ENCODE measurements at places on chromosomes 12 and 14.
A peak's percentile ranks its signal among the peaks of the same experiment; 100 is the strongest.

- DNase-seq = no peak
Measured at GRCh38 chr12:129696405-129696804, 207.4 kb downstream of the TMEM132D start.

DNA sequence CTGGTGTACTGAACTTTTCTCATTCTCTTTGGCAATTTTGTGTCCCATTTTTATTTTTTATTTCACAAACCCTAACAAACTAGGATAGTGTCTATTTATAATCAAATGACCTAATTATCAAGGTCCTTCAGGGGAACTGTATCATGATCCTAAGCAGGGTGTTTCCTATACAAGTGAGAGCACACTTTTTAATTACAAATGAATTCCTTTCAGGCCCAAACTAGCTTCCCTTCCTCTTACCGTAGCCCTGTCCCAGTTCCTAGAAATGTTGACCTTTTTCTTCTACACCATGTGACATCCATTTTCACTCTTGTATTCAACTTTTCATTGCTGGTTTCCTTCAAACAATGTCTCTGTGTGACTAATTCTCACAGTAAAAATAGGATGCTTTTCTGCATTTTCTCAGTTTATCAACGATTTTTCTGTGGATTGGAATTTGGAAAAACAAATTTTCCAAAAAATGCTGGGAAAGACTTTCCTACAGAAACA, 411.4 kb downstream of the CCDC91 start:
- DNase-seq = no peak

DNA sequence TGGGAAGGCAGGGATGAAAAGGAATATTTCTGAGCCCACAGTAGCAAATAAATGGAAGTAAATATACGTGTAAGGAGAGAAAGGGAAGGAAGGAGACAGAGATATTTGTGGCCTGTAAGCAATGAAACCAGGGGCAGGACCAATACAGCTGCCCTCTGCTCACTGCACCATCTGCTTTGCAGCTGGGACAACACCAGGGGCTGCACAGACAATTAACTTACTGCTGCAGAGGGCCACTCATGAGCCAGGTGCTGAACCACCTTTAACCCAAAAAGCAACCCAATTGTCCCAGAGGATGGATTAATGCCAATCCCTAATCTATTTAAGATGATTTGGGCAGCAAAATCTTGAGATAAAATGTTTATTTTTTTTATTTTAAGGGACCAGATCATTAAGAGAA, 30.6 kb upstream of the TMX1 start:
- peak; percentile 48 for DNase-seq

- DNase-seq = no peak
Measured at GRCh38 chr14:51118993-51119392, 24.1 kb upstream of the TRIM9 start.

- DNase-seq = no peak
Measured at GRCh38 chr12:76398106-76398505, 49.9 kb upstream of the BBS10 start.

GRCh38 chr12:124732275-124733075, 131.2 kb downstream of the SCARB1 start:
- DNase-seq = no peak

DNA sequence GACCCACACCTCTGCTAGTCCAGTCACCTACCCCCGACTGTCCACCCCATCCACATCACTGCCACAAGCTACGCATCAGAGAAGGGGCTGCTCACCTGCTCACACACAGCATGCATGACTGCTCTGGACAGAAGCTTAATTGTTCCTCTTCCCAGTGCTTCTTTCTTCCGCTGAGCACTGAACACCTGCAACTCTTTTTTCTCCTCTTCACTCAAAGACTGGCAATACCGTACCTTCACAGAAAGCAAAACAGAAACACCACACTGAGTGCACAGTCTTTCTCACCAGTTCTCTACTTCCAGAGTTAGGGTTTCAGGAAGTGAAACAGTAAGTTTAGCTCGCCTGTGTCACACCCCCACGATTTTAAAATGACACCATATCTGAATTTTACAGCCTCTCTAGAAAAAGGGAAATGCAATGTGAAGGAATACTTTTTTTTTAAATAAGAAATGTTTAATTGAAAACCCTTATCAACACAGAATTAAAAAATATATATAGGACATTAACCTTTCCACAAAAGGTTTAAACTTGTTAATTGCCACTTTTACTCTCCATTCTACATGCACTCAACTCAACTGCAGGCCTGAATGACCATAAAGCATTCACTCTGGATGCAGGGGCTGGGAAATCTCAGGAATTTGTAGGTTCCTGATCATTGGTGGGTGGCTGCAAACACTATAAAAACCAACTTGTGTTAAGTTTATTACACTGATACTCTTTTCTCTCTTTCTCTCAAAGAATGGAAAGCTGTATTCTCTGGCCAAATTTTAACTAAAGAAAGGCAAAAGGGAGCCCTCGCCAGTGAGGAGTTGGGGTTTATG, 120.0 kb downstream of the PRICKLE1 start:
- DNase-seq = peak; percentile 7

- no peak for DNase-seq
Measured at GRCh38 chr14:35365130-35366055, 39.2 kb downstream of the NFKBIA start.

DNA sequence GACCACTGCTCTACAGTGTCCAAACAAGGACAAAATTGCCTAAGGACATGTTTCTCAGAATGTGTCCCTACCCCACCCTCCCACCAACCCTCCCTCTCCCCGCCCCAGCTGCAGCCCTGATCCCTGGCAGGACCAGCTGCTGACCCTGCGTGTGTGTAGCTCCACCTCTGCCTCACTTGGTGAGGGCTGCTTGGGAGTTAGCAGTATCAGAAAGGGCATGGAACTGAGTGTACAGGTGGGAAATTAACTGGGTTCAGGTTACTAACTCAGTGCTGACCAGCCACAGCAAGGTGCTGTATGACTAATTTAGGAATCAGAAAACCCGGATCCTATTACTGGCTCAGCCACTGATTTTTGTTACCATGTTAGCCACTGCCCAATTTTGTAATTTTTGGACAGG, 11.3 kb upstream of the PLEKHD1 start:
- no peak for DNase-seq

DNA sequence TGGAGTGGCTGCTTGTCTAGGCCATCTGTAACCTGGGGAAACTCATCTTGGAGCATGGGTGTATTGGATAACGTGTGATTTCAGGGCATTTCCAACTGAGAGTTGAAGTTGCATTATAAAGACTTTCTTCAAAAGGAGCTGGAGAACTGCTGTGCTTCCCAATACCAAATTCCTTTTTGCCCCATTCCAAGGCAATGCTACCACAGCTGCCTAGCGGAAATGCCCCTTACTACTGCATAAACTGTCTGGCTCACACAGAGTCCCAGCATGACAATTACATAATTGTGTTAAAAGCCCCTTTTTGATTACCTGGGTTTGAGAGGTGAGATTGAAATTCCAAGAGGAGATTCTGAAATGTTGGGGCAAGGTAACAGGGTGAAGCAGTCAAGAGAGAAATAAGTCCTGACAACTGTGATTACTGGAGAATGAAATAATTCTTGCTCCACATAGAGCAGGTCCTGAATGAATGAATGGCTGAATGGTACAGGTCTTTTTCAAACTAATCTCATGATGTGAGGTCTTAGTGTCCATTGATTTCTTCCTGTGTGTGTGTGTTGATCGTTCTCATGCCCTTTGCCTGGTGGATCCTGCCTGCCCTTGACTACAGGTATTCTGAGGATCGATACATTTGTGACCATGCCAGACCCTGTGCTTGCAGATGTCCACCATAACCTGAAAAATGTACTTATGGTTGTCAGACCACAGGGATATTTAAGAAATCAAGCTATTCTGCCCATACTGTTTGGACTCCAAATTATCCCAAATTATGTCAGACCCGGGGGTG, 386.5 kb downstream of the GRIN2B start:
- DNase-seq = no peak

DNA sequence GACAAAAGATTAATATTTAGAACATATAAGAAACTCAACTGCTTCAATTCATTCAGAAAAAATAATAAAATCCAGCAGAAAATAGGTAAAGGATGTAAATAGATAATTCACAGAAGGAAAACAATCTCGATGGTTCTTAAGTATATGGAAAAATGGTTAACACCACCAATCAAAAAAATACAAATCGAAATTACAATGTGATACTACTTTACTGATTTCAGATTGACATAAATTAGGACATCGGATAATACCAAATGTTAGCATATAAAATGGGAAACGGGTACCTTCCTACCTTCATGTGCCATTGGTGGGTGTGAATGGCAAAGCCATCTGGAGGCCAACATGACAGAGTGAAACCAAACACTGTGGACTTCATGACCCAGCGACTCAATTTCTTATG, 1.6 kb upstream of the PPP4R4 start:
- no peak for DNase-seq

GRCh38 chr14:53462931-53463778, 310.0 kb upstream of the DDHD1 start:
- peak; percentile 97 for DNase-seq

GRCh38 chr12:20140751-20141150, 227.6 kb upstream of the PDE3A start:
- DNase-seq = no peak

DNA sequence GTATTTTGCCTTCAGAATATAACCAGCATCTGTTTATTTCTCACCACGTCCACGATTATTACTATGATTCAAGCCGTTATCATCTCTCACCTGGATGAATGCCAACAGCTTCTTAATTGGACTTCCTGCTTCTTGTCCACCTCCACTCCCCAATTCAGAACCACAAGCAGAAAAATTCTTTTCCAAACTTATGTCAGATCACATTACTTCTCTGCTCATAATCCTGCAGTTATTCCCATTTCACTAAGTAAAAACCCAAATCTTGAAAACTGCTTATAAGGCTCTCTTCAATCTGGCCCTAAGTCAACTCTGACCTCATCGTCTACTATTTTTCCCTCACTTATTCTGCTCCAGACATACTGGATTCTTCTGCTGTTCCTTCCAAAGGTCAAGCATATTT, 2.0 kb downstream of the CRY1 start:
- no peak for DNase-seq

GRCh38 chr12:6688543-6688998, 604 bp downstream of the ZNF384 start:
- no peak for DNase-seq

DNA sequence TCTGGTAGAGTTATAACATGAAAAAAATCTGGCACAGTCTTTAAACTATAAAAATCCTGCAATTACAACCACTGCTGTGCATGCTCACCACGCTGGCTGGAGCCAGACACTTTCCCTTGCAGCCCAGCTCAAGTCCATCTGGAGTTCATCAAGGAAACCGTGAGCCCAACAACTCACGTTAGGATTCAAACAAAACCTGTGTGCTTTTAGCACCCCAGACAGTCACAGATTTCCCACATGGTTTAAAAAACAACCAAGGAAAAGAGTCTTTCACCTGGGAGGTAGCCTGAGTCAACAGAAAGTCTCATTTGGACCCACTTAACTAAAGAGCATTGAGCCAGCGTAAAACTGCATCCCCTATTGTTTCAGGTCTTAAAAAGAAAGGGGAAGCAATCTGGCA, 4.7 kb downstream of the LRIG3 start:
- DNase-seq = no peak

DNA sequence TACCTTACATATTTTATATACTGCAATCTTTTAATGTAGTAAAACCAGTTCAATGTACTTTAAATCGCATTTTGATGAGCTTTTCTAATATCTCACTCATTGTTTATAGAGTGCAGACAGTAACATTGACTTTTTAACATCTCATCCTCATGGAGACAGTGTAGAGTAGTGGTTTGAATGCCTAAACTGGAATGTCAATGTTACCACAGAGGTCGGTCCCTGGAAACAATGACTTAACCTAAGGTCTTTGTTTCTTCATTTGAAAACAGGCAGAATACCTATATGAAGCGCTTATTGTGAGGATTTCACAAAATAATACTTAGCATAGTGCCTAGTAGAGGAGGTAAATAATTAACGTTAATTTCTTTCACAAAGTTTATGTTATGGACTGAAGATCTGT, 5.0 kb downstream of the CDK17 start:
- no peak for DNase-seq

GRCh38 chr14:69554500-69554899, 20.2 kb downstream of the CCDC177 start:
- no peak for DNase-seq

DNA sequence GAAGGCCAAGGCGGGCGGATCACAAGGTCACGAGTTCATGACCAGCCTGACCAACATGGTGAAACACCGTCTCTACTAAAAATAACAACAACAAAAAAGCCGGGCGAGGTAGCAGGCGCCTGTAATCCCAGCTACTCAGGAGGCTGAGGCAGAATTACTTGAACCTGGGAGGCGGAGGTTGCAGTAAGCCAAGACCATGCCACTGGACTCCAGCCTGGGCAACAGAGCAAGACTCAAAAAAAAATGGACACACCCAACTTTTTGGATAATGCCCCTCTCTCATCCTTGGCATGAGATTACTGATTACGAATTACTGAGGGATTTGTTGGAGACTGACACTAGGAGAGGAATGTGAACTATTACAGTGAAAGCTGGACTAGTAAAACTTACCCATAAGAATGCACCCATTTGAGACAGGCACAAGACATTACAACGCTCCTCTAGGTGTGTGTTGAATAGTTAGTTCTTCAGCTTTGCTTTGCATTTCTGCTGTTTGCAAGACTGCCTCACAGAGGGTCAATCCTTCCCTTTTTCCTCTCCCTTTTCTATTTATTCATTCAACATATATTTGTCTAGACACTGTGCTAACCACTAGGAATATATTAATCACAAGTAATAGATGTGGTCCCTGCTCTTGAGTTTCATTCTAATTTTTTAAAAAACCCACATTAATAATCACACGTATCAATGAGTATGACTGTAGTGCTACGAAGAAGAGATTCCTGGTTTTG, 46.0 kb upstream of the OR5AU1 start:
- no peak for DNase-seq

- DNase-seq = no peak
Measured at GRCh38 chr12:71438670-71439361, 782 bp upstream of the LGR5 start.

DNA sequence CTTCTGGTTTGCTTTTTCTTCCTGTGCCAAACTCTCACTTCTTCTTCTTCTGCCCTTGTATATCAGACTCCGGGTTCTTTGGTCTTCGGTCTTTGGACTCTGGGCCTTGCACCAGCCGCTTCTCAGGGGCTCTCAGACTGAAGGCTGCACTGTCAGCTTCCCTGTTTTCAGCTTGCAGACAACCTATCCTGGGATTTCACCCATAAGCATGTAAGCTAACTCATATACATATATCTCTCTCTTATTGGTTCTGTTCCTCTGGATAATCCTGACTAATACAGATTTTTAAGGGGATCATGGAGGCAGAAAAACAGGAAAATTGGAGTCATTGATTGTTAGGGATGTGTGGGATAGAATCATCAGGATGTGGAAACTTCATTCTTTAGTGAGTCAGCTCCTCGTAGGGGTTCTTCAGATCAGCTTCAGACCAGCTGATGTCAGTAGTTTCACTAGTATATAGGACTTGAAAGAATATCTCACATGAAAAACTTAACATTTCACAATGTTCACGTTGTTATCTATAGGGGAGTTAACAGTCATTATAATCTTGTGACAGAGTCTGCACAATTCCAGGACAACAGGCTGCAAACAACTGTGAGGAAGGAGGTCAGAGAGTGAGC, 102.9 kb downstream of the RASSF9 start:
- no peak for DNase-seq

GRCh38 chr12:76880519-76881023, 1.8 kb upstream of the CSRP2 start:
- DNase-seq = no peak

All from NCI-H187 treated with DMSO at 0.1 percent for 48 hours (cell line).